ENCODE measurements at places on chromosomes 13 and 19. TPM values are rescaled to one million over a fixed set of nuclear protein-coding genes. Genes with fewer than 3 reads are reported as not detected.

Gene ZNF93
- 9.3 TPM for total RNA-seq

Gene OSCAR
- 0.29 TPM for total RNA-seq

Gene LPAR6
- total RNA-seq, result 5.3 TPM

Gene PRSS57
- total RNA-seq, result not detected

Gene TRPC4
- not detected for total RNA-seq

Gene KCNRG
- total RNA-seq, result 0.44 TPM

Gene HSD17B14
- 0.27 TPM for total RNA-seq

Gene MAP3K10
- total RNA-seq, result 13.6 TPM

Gene THSD1
- total RNA-seq, result 0.34 TPM

Gene PAN3
- total RNA-seq, result 28.8 TPM

Gene CLDND2
- 22.3 TPM for total RNA-seq

Gene MEDAG
- not detected for total RNA-seq

Gene GAS6
- total RNA-seq, result not detected

Gene ZNF563
- 3.5 TPM for total RNA-seq
